ENCODE measurements at places on chromosomes 1 and 21.
A peak's percentile ranks its signal among the peaks of the same experiment; 100 is the strongest.

GRCh38 chr1:17441265-17441992, 2.0 kb upstream of the RCC2 start:
- DNase-seq: no peak

- no peak for DNase-seq
Observed at GRCh38 chr1:173478094-173478674, 1.0 kb downstream of the PRDX6 start.

- DNase-seq: no peak
Observed at GRCh38 chr1:162881590-162881989, 20.6 kb upstream of the CCDC190 start.

GRCh38 chr1:33715195-33715811, 148.6 kb upstream of the HMGB4 start:
- DNase-seq: no peak

- no peak for DNase-seq
Observed at GRCh38 chr1:31954607-31955283, 16.6 kb upstream of the PTP4A2 start.

- DNase-seq: no peak
Observed at GRCh38 chr1:168686666-168687065, 42.3 kb downstream of the DPT start.

DNA sequence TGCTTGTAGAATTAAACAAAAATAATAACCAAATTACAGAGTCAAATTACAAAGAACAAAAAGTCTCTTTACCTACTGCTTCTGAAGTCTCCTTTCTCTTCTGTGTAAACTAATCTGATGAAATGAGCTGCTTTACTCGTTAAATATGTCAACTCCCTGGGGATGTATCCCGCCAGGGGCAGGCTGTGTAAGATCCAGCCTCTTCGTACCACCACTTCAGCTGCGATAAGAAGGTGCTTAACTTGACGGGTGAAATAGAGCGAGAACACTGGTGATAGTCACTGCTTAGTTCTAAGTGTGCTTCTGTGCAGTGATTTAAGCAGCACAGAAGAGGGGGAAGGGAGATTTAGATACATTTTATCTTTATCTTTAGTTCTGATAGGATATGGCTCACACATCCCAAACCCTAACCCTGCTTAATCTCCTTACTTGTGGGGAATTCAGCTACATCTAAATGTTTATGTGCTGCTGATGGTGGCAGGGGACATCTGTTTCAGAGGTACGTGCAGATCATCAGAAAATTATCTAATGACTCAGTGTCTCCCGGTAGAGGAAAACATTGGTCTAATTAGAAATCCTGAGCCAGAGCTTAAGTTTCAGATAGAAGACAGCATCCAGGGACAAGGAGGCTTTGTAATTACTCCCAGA, 46.0 kb downstream of the RHOU start:
- DNase-seq: no peak

- DNase-seq: no peak
Observed at GRCh38 chr1:240644732-240645131, 32.8 kb upstream of the GREM2 start.

DNA sequence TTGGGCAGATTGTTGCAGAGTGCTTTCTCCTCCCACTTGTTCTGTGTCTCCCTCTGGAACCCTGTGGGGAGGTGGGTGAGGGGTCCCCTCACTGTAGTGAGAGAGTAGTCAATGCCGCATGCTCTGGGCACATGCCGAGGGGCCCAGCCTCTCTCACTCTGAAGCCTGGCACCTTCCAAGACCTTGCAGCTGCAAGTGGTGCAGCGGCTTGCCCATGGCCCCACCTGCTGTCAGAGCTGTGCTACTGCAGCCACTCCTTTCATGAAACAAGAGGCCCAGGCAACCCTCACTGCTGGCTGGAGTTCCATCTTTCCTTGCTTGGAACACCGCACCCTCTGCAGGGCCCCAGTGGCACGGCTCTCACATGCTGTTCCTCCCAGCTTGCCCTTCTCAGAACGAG, 58.4 kb upstream of the COL6A1 start:
- DNase-seq: peak; percentile 32

DNA sequence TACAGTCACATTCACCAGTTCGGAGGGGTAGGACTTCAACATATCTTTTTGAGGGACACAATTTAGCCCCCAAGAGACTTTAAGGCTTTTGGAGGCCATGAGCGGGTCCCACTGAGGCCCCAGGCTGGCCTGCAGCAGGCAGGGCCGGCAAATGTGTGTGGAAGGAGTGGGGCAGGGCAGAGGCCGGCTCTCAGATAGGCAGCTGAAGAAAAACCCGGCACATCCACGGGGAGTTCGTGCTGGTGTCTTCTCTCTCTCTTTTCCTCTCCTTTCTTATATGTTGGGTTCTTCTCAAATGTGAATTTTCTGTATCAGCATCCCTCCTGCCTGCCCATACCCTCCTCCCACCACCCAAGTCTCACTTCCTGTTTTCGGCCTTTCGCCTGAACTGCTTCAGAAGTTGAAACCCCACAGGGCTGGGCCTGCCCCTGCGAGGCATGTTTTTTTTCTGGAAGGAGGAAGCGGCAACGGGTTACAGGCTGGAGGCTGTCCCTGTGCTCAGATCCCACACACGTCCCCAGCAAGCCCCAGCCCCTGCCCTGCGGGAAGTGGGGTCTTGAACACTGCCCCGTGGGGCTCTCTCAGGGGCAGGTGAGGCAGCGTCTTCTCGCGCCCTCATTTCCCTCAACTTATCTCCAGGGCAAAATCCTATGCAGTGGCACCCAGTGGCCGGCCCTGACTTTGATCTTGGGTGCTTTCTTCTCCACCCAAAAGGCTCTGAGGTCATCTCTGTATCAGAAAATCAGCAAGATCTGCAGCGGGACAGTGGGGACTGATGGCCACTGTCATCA, 9.7 kb upstream of the UMODL1 start:
- no peak for DNase-seq

GRCh38 chr1:20168564-20169491, 17.1 kb upstream of the UBXN10 start:
- DNase-seq: no peak

- no peak for DNase-seq
Observed at GRCh38 chr1:212981571-212982328, 31.4 kb downstream of the VASH2 start.

DNA sequence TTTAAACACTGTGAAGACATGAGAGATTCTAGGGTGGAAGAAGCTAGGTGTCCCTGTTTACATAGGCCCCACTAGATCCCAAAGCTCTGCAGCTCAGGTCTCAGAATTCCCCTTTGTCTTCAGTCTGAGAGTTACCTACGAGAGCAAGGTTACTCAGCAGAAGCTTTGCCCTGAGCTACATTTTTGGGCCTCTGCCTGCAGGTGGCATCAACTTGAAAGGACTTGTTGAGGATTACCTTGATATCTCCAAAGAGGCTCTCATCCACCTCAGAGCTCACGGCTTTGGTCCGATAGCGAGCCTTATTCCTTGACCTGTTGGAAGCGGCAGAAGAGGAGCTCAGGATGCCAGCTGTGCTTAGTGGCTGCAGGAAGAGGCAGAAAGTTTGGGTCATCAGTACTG, 7.0 kb downstream of the CFAP45 start:
- DNase-seq: no peak

DNA sequence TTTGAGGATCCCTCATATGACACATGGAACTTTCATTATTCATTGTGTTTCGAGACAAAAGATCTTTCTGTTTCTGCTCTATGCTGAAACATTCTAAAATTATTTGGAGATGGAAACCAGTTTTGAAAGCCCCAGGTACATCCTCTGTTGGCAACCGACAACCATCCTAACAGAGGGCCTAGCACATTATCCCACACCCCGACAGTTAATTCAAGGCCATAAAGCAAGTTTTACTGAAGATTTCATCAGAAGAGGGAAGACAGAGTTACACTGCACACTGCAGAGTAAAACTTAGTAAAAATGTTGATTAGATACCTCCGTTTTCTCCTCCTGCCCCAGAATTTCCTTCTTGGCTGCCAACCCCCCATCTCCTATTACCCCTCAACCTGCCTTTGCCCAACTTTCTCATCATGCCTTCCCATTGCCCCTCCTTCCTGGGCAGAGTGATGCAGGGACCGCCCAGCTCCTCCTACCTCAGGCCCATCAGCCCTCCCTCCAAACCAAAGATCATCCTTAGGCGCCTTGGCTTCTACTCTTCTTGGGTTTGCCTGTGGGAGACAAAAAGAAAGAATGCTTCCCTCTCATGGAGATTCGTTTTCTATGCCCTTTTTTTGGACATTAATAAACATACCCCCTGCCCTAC, 52.9 kb upstream of the CITED4 start:
- DNase-seq: no peak

All from stimulated activated CD8-positive, alpha-beta memory T cell treated with anti-CD3 and anti-CD28 coated beads, Interleukin-12 subunit alpha, Interleukin-12 subunit beta, amount 100 ng/mL, for 1 hour (primary cell).